ENCODE measurements at places on chromosomes 7 and 10.

DNA sequence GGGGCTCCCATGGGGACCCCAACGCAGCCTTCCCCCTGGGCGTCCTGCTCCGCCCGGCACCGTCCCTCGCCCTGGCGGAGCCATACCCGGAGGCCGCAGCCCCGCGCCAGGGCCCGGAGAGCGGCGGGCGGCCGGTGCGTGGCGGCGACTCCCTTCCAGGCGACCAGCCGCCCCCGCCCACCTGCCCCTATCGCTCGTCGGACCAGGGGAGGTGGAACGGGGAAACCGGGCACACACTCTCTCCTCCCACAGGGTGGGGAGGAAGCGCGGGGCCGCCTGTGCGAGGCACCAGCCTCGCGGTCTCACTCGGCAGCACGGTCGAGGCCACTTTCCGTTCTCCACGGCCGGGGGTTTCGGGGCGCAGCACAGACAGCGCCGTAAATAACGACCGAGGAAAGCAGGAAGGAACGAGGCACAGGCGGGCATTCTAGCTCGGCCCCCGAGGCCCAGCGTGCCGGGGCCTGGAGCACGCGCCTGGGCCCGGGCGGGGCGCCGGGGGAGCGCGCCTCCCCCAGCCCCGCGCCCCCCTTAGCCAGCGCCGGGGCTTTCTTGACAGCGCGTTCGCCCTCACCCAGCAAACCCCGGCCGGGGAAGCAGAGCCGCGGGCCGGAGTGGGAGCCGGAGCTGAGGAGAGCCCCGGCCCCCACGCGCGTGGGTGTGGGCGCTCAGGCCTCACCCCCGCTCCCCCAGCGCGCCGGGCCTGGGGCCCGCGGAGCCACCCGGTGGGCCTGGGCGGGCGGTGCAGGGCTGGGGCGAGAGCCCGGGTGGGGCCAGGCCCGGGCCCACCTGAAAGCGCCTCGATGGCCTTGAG, 936 bp downstream of the IGF2BP3 start:
- DNase-seq: no peak

GRCh38 chr7:92674379-92674778, 84.2 kb upstream of the FAM133B start:
- no peak for DNase-seq

DNA sequence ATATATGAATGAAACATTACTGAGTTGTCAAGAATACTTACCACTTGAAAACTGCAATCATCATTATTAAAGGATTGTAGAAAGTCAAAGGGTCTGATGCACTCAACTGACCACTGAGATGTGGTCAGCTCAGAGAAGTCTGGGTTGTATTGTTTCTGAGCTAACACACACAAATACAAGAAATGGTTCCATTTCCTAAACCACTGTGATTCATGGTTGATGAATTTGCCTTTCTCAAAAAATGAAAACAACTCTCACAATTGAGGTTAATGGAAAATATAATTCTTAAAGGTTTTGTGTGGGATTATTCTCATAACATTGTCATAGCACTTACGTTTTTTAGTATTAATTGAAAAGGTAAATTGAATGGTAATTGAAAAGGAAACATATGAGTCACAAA, 45.6 kb upstream of the TAS2R16 start:
- DNase-seq: no peak

- DNase-seq: no peak
These were observed 64.9 kb downstream of the USP6NL start for GRCh38 chr10:11546581-11546980.

All from vagina (tissue), 2 donors.